ENCODE measurements at places on chromosomes 7 and 10.
A peak's percentile ranks its signal among the peaks of the same experiment; 100 is the strongest.

- peak; percentile 47 for DNase-seq
Observed at GRCh38 chr10:44864051-44864450, 47.1 kb upstream of the TMEM72 start.

DNA sequence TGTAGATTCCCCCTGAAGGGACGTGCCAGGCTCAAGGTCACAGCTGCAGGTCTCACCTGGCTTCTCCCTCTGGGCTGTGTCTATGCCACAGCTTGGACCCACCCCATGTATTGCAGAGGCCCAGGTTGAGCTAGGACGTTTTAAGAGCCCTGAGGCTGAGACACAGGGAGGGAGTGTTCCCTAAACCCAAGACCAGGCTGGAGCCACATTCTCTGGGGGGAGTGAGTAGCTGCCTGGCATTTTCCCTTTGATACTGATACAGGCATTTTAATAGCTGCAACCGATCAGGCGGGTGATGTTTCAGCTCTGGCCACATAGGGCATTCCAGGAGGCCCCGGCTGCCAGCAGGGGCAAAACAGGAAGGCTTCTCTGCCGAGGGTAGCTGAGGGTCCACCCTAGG lies 13.4 kb downstream of the COL13A1 start:
- DNase-seq: no peak

- DNase-seq: no peak
Observed at GRCh38 chr10:117458571-117458970, 83.3 kb upstream of the PDZD8 start.

GRCh38 chr7:137828456-137828855 lies 18.3 kb downstream of the DGKI start:
- no peak for DNase-seq

GRCh38 chr7:127600885-127601284 lies 7.3 kb downstream of the FSCN3 start:
- no peak for DNase-seq

DNA sequence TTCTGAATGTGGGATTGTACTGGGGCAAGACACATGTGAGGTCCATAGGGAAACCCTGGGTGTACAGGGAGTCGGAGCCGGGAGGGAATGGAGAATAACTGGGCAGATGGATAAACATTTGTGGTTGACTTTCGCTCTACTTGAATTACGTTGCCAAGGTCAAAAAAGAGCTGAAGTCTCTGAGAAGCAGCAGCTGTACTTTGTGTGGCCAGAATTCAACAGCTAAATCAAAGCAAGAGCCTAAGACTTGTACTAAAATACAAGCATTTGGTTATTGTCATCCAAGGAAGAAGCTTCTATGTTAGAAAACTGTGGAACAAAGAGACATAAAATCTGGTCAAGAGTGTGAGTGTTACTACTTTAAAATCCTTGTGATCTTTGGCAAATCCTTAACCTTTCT lies 457.2 kb downstream of the ARL4A start:
- DNase-seq: no peak

- peak; percentile 90 for DNase-seq
Observed at GRCh38 chr10:12500381-12501303, 151.3 kb downstream of the CAMK1D start.

GRCh38 chr10:90149563-90149962 lies 448.2 kb downstream of the KIF20B start:
- no peak for DNase-seq

- DNase-seq: no peak
Observed at GRCh38 chr7:55071411-55072175, 52.8 kb downstream of the EGFR start.

GRCh38 chr7:130364451-130364850 lies 15.8 kb upstream of the CPA1 start:
- DNase-seq: peak; percentile 64

- DNase-seq: no peak
Observed at GRCh38 chr7:70632400-70632799, 499.5 kb upstream of the GALNT17 start.

- no peak for DNase-seq
Observed at GRCh38 chr7:142808461-142808801, 37.7 kb downstream of the PRSS2 start.

DNA sequence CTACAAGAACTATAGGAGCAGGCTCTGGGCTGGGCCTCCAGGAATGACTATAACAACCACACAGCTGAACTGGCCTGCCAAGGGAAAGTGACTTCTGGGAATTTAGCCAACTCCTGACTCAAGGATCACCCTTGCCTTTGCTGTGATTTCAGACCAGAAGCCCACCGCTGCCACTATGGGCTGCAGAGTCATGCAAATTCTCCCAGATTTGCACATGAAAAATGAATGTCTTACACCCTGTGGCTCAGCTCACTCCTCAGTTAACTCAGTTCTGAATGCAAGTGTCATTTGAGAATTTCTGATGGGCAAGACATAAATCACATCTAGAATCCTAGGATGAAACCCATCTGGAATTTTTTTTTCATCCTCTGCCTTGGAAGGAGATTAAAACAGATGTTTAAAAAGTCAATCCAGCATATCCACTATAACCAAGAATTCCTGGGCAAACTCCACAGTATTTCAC lies 186.5 kb upstream of the BET1 start:
- no peak for DNase-seq

- DNase-seq: peak; percentile 36
Observed at GRCh38 chr10:117134306-117135025, 3.6 kb downstream of the VAX1 start.

GRCh38 chr10:126256864-126257263 lies 131.4 kb downstream of the ADAM12 start:
- DNase-seq: peak; percentile 46

GRCh38 chr10:14971867-14972448 lies 12.8 kb downstream of the MEIG1 start:
- peak; percentile 48 for DNase-seq

GRCh38 chr10:77186936-77187335 lies 450.7 kb downstream of the KCNMA1 start:
- no peak for DNase-seq

All from NCI-H82 (cell line).